ENCODE measurements at places on chromosomes 1 and 21.

- peak; percentile 45 for DNase-seq
Observed at GRCh38 chr1:68175621-68176398, 56.5 kb downstream of the WLS start.

DNA sequence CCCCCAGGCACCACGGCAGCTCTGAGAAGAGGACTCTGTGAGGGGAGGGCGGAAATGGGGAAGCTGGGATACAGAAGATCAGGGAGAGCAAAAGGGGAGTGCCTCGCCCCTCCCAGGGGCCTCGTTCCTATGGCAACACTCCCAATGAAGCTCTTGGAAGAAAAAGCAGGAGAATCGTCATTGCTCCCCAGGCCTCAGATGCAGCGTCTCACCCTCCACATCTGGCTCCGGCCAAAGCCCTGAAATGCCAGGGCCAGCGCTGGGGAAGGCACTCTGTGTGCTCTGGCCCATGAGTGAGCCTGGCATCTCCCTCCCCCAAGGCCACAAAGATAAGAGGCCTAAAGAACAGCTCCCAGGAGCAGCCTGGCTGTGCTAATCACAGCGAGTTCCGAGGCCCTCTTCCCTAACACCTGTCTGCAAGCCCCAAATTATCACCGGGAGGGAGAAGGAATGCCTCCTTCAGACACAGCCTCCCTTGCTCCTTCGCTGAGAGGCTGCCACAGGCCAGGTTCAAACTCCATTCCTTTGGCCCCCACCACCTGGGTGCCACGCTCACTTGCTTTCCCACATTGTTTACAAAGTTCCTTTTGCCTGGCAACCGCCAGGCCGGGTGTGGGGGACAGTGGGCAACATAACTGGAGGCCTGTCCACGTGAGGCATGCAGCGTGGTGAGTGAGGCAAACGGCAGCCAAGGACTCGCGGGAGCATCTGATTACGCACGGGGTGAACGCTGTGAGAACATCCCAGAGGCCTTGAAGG is 27.8 kb downstream of the ECE1 start:
- peak; percentile 79 for DNase-seq

GRCh38 chr1:154553056-154554030 is 5.1 kb downstream of the UBE2Q1 start:
- DNase-seq, result no peak

- DNase-seq, result no peak
Observed at GRCh38 chr1:232145768-232146167, 484.2 kb downstream of the SIPA1L2 start.

DNA sequence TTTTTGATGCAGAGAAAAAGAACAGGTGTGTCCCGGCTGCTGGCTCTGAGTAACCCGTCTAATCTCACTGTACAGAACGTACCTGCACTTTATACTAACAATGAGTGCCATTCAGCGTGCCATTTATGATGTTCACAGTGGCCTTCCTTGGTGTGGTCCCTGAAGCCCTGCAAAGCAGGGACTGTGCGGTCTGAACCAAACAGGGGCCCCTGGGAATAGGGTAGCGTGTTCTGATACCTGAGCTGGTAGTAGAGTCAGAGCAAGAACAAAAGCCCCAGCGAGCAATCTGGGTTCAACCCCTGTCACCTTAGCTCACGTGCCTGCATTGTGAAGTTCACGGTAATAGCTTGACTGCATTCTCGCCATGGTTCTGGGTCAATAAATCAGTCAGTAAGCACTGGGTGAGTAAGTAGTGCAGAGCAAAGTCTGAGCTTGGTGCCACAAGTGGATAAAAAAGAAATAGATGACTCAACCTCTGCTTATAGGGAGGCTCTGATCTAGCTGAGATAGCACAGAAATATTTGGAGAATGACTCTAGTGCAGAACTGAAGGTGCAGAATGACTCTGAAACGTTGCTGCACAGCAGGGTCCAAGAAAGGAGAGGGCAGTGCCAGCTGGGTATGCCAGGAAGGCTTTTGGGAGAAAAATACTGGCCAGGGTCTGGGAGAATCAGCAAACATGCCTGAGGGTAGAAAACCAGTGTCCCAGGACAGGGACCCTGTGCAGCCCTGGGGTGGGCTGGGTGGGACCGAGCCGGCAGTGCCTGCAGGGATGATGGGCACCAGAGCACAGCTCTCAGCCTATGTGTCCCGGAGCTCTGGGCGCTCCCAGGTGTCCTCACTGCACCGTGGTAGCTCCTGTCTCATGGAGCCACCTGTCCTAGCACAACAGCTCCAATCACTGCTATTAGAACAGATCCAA is 125.9 kb downstream of the RHOU start:
- DNase-seq, result no peak

DNA sequence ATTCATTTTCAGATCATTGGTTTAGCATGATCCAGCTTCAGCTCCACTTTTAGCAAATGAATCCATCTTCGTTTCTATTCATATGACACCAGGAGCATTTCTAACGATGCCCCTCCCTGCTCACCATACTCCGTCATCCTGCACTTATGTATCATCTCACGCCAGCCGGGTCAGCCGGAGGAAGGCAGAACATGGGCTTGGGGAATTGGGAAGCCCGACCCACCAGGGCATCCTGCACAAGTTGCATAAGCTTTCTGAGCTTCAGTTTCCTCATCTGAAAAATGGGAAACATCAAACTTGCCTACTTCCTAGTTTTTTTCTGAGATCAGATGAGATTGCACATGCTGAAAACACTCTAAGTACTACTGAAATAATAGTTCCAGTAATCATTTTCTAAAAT is 194.7 kb downstream of the AK5 start:
- no peak for DNase-seq

DNA sequence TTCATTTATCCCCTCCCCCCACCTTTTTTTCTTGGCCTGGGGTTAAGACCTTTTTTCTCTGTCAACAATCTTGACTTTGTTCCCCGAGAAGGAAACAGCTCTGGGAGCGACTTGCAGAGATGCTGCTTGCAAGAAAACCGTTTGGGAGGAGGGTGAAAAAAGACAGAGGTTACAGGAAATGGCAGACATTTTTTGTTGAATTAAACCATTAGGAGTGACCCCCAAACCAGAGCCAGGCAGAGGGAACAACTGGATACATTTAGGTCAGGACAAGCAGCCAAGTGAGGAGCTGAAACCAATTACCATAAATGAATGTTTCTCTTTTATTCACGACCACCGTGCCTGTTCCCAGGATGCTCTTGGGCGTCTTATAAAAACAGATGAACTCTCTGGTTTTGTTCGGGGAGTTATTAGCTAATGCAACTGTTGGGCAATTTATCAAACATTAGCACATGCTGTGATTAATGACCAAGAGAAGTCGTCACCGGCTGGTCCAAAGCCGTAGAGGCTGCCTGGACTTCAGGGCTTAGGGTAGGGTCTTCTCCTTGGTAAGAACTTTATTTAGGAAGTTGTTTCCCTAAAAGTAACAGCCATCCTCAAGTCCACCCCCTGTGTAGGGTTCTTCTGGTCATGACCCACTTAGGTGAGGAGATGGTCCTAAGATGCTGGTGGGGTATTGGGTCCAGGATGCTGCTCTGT is 141.0 kb downstream of the FOXD2 start:
- DNase-seq, result peak; percentile 75

GRCh38 chr1:208007938-208008342 is 97.0 kb upstream of the CD34 start:
- no peak for DNase-seq

GRCh38 chr1:154129391-154129970 is 25.4 kb downstream of the NUP210L start:
- no peak for DNase-seq

- no peak for DNase-seq
Observed at GRCh38 chr1:156549831-156550230, 22.5 kb downstream of the IQGAP3 start.

DNA sequence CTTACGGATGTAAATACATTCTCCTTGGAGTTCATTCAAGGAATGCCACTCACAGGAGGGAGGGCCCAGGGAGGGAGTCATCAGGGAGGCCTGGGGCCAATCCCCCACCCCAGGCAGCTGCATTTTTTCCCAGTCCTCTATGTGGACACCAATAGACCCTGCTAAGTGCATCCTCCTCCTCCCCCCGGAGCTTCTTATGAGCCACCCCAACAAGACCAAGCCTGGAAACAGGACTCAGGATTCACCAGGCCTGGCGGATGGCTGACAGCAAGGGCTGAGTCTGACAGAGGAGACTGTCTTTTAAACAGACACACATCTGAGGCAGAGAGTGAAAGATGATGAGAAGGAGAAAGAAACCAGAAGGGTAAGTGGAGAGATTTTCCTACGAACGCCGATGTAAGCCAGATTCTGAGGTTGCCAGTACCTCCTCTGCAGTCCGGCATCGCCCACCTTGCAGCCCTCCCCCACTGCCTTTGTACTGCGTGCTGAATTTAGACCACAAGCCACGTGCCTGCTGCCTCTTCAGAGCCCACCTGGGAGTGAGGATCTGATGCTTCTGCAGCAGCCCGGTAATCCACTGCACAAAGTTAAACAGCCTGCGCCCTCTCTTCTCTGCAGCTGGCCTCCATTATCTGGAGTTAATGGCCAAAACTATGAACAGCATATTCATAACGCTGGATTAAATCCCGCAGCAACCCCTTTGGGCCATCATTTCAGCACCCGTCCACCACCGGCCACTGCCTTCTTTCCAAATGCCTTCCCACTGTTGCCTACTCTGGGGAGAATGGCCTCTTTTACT is 17.6 kb upstream of the SFPQ start:
- DNase-seq, result peak; percentile 77

DNA sequence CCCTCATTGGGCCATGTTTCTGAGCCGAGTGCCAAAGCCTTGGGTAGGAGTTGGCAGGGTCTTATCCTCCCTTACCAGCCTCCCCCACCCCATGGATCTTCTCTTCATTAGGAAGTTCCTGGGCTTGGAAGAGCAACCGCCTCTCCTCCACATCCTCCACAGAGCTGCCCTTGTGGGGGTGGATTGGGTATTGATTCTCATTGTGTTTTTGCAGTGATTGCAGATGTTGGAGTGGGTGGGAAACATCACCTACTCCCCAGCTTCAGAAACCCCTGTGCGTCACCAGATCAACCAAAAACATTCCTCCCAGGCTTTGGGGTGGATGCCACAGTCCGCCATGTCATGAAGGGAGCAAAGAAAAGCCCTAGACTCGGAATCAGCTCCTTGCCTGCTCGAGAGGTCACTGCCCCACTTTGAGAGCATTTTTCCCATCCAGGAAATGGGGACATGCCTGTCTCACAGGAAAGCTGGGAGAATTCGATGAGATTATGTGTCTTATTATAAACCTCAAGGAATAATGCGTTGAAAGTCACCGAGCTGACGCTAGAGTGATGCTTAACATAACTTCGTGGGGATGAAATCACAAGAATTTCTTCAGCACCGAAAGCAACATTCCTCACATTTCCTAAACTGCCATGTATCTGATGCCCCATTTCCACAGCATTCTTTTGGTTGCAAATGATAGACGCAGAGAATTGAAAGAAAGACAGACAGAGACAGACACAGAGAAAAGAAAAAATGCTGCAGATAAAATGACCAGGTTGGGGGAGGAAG is 44.7 kb upstream of the ZBTB40 start:
- DNase-seq, result no peak

GRCh38 chr1:47710329-47711071 is 272.7 kb downstream of the FOXD2 start:
- DNase-seq, result peak; percentile 90

- peak; percentile 73 for DNase-seq
Observed at GRCh38 chr1:101203820-101204540, 32.8 kb upstream of the S1PR1 start.

DNA sequence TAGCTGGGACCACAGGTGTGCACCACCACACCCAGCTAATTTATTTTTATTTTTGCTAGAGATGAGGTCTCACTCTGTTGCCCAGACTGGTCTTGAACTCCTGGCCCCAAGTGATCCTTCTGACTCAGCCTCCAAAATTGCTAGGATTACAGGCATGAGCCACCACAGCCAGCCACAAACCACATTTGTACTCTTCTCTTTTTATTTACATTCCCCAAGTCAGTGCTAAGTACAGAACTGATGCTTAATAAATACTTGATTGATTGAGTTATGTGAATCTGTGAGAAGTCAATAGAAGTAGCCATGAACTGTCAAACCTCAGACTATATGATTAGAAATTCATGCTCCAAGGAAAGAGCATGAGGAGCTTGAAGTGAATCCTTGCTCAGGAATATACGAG is 48.5 kb upstream of the S1PR1 start:
- DNase-seq, result no peak

GRCh38 chr1:31498376-31499040 is 77.8 kb upstream of the TINAGL1 start:
- DNase-seq, result no peak

GRCh38 chr21:36223451-36223850 is 66.8 kb downstream of the DOP1B start:
- DNase-seq, result no peak

GRCh38 chr1:206430031-206430983 is 40.0 kb upstream of the IKBKE start:
- no peak for DNase-seq

- DNase-seq, result no peak
Observed at GRCh38 chr1:19375631-19376400, 63.7 kb downstream of the SLC66A1 start.

GRCh38 chr1:233673261-233673946 is 59.5 kb downstream of the KCNK1 start:
- no peak for DNase-seq

DNA sequence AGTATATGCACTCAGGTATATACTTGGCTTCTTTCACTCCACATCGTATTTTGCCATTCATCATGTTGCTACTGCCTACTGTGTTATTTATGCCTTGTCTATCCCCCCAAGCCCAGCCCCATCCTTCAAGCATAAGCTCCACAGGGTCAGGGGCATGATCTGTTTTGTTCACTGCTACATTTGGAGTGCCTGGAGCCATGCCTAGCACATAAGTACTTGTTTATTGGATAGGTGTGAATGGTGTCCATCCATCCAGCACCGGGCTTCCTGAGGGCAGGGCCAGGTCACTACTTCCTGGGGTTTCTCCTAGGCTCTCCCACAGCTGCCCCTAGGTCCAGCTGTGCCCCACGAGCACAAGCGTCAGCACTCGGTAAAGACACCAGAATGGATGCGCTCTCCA is 289.0 kb upstream of the VAMP3 start:
- no peak for DNase-seq

- DNase-seq, result peak; percentile 41
Observed at GRCh38 chr1:117368116-117369108, 1.2 kb downstream of the MAN1A2 start.

GRCh38 chr1:22426781-22427180 is 24.9 kb upstream of the ZBTB40 start:
- no peak for DNase-seq

- DNase-seq, result peak; percentile 64
Observed at GRCh38 chr1:151945725-151946722, 36.7 kb upstream of the THEM4 start.

GRCh38 chr1:232196042-232196441 is 433.9 kb downstream of the SIPA1L2 start:
- DNase-seq, result no peak

DNA sequence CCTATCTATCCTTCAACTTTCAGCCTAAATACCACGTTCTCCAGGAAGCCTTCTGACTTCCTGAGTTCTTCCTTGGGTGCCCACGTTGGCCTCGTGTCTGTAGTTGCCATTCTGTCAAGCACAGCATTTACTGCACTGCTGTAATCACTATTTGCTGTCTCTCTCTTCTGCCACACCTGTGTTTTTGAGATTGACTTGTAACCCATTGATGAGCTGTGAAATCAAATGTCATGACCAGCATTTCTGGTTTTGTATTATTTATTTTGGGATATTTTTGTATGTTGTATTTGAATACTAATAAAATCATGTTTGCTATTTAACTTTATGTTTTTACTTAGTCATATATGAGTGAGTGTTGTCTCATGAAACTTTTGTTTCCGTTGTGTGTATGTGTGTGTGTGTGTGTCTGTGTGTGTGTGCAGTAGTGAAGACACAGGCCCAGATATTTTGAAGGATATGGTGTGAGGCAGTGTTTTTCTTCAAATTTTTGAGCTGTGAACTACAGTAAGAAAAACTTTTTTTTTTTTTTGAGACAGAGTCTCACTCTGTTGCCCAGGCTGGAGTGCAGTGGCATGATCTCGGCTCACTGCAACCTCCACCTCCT is 126.2 kb upstream of the SERBP1 start:
- no peak for DNase-seq

Measured in eye (tissue), 1 donor.